ENCODE measurements at places on chromosomes 2 and 18. TPM values are rescaled to one million over a fixed set of nuclear protein-coding genes. Genes with fewer than 3 reads are reported as not detected.

ZNF236 gene
- total RNA-seq: 16.6 TPM

SAG gene
- not detected for total RNA-seq

MAP2 gene
- total RNA-seq: 42.0 TPM

TCF7L1 gene
- total RNA-seq: 3.0 TPM

DLGAP1 gene
- 2.0 TPM for total RNA-seq

DNA sequence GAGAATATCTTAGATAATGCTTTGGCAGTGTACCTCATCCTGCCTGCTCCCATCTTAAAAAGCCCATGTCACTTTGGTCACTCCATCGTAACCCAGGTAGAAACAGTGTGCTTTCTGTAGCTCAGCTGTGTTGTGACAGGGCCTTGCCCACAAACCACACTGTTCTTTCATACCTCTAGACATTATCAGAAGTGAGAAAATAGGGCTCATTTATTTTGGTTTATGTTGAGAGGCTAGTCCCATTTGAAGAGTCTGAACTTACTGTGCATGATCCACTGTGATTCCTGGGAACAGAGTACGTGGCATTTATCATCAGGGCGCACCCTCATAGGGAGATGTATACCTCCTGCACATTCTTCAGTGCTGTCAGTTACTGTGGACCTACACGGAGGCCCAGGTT lies 69.7 kb downstream of the FEZ2 start:
- H3K4me1 ChIP-seq: no peaks in the 10 kb centered on the region
- no peaks in the 10 kb centered on the region for H3K27me3 ChIP-seq
- no peak overlapping the region for H3K4me3 ChIP-seq
- H3K27ac ChIP-seq: no peak overlapping the region
- no peak for DNase-seq

GRCh38 chr2:9648821-9649220 lies 18.0 kb upstream of the YWHAQ start:
- no peak overlapping the region for H3K4me3 ChIP-seq
- no peak for DNase-seq
- peaks cover 3% of the 10 kb centered on the region for H3K4me1 ChIP-seq
- no peaks in the 10 kb centered on the region for H3K27me3 ChIP-seq
- H3K36me3 ChIP-seq: no peaks in the 10 kb centered on the region

GRCh38 chr2:8552293-8552801 lies 129.5 kb upstream of the ID2 start:
- H3K4me3 ChIP-seq: no peak overlapping the region
- no peaks in the 10 kb centered on the region for H3K27me3 ChIP-seq
- no peaks in the 10 kb centered on the region for H3K4me1 ChIP-seq
- DNase-seq: no peak

DNA sequence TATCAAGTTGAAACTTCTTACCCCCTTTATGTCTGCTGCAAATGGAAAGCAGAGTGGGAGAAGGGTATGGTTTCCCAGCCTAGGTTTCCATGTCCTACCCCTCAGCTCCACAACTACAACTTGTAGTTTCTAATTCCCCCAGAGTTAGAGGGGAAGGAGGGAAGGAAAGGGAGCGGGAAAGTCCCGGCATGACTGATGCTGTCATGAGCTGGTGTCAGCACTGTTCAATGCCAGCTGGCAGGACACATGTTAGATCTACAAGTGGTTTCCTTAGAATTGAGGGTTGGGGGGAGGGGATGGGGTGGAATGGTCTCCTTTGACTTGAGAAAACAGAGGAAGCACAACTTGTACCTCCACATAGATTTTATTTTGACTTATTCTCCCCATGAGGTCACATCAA lies 194.0 kb downstream of the MBD2 start:
- no peaks in the 10 kb centered on the region for H3K36me3 ChIP-seq
- no peaks in the 10 kb centered on the region for H3K27me3 ChIP-seq
- H3K4me1 ChIP-seq: no peaks in the 10 kb centered on the region

GRCh38 chr2:63668000-63668399 lies 79.2 kb downstream of the MDH1 start:
- DNase-seq: no peak
- no peaks in the 10 kb centered on the region for H3K36me3 ChIP-seq
- no peaks in the 10 kb centered on the region for H3K27me3 ChIP-seq
- no peak overlapping the region for H3K27ac ChIP-seq
- peaks cover 25% of the 10 kb centered on the region for H3K4me1 ChIP-seq

GRCh38 chr2:151111599-151112278 lies 149.9 kb downstream of the RBM43 start:
- H3K36me3 ChIP-seq: no peaks in the 10 kb centered on the region
- H3K27ac ChIP-seq: no peak overlapping the region
- H3K4me3 ChIP-seq: no peak overlapping the region
- DNase-seq: no peak

- H3K36me3 ChIP-seq: no peaks in the 10 kb centered on the region
- no peak overlapping the region for H3K4me3 ChIP-seq
- no peak for DNase-seq
- peak overlapping the region; percentile 63 for H3K27ac ChIP-seq
- H3K27me3 ChIP-seq: no peaks in the 10 kb centered on the region
These were observed 342.6 kb upstream of the KLHL29 start for GRCh38 chr2:23042216-23042906.

GRCh38 chr2:48092846-48093803 lies 186.8 kb upstream of the FBXO11 start:
- no peak overlapping the region for H3K27ac ChIP-seq
- DNase-seq: no peak
- H3K27me3 ChIP-seq: no peaks in the 10 kb centered on the region
- no peaks in the 10 kb centered on the region for H3K36me3 ChIP-seq

GRCh38 chr2:174585146-174585545 lies 12.5 kb downstream of the WIPF1 start:
- H3K4me1 ChIP-seq: peaks cover 11% of the 10 kb centered on the region
- no peaks in the 10 kb centered on the region for H3K27me3 ChIP-seq
- no peak overlapping the region for H3K27ac ChIP-seq
- DNase-seq: no peak
- H3K4me3 ChIP-seq: no peak overlapping the region

DNA sequence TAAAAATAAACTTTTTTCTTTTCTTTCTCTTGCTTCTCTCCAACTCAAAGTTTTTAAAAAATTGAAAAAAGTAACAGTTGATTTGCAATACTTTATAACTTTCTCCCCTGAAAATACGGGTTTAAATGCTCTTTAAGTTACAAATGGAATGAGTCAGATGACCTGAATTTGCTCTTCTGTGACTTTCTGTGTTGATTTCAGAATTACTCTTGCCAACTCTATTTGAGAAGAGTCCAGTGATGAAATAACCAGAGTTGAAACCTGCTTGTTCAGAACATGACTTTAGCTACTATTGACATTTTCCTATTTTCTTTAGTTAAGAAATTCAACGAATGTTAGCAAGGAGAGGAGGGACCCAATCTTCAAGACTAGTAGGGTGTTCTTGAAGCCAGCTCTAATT lies 146.1 kb upstream of the ZSWIM2 start:
- no peaks in the 10 kb centered on the region for H3K36me3 ChIP-seq
- no peak overlapping the region for H3K4me3 ChIP-seq
- no peak overlapping the region for H3K27ac ChIP-seq
- DNase-seq: no peak
- H3K27me3 ChIP-seq: no peaks in the 10 kb centered on the region
- no peaks in the 10 kb centered on the region for H3K4me1 ChIP-seq

DNA sequence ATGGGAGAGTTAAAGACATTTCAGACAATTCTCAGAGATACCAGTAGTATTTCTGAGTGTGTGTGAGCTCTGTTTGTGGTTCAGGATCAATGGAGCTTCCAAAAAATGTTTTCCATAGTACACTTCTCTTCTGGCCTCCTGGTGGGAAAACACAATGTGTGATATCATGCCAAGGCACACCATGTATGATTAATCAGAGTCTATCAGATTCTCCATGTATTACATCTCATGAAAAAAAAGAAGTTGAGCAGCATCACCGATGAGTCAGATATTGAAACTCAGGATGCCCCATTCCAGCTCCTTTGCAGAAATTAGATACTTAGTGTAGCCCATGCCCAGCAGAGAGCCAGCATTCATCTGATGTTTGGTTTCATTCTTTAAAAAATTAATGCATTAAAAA lies 620.3 kb upstream of the POU3F3 start:
- H3K4me1 ChIP-seq: no peaks in the 10 kb centered on the region
- no peak overlapping the region for H3K4me3 ChIP-seq
- H3K27ac ChIP-seq: no peak overlapping the region
- H3K27me3 ChIP-seq: no peaks in the 10 kb centered on the region
- DNase-seq: no peak

- DNase-seq: no peak
- no peak overlapping the region for H3K27ac ChIP-seq
- H3K36me3 ChIP-seq: no peaks in the 10 kb centered on the region
- H3K4me3 ChIP-seq: no peak overlapping the region
- H3K4me1 ChIP-seq: no peaks in the 10 kb centered on the region
These were observed 11.6 kb upstream of the IER3IP1 start for GRCh38 chr18:47187721-47188120.

All from suprapubic skin (tissue), 4 donors.